ENCODE measurements at places on chromosomes 3 and 15.

DNA sequence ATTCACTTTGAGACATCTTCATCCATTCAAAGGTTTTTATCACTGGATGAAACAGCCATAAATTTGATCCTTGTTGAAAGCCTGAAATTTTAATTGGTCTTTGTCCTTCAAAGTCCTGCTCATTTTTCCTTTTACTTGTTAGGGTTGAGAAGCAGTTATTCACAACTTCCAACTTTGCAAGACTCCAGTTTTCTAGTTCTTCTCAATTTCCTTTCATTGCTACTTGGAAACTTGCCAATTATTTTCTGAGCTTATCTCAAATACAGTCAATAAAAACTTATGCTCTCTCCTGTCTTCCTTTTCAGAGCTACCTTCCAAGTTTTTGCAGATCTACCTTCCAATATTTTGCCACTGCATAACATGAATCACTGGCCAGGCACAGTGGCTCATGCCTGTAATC is 23.7 kb upstream of the CD276 start:
- DNase-seq = no peak

- DNase-seq = no peak
Measured at GRCh38 chr3:128806588-128806987, 72.8 kb upstream of the ACAD9 start.

- no peak for DNase-seq
Measured at GRCh38 chr3:137097852-137098251, 140.1 kb downstream of the IL20RB start.

GRCh38 chr15:67186226-67186649 is 68.2 kb downstream of the AAGAB start:
- DNase-seq = peak; percentile 9

GRCh38 chr15:58065445-58066041 is at the start of gene ALDH1A2:
ALDH1A2 (minus strand) TSS chr15:58065711; CDS start chr15:58065650, 61 bp downstream.
- no peak for DNase-seq

- DNase-seq = no peak
Measured at GRCh38 chr3:119652306-119653033, 7.9 kb downstream of the POPDC2 start.

GRCh38 chr3:95036526-95037021 is 973.7 kb downstream of the NSUN3 start:
- DNase-seq = no peak

- no peak for DNase-seq
Measured at GRCh38 chr3:58776231-58776630, 109.7 kb upstream of the FAM3D start.

- no peak for DNase-seq
Measured at GRCh38 chr3:153172796-153173757, 11.1 kb downstream of the RAP2B start.

- no peak for DNase-seq
Measured at GRCh38 chr15:45670511-45670910, 35.7 kb downstream of the SQOR start.

Measured in CD4-positive, alpha-beta T cell treated with Interferon alpha-2 for 1 hour (primary cell).